ENCODE measurements at places on chromosomes 6 and 20. TPM values are rescaled to one million over a fixed set of nuclear protein-coding genes. Genes with fewer than 3 reads are reported as not detected.

The MUC22 gene
- total RNA-seq, result 2.9 TPM

DNA sequence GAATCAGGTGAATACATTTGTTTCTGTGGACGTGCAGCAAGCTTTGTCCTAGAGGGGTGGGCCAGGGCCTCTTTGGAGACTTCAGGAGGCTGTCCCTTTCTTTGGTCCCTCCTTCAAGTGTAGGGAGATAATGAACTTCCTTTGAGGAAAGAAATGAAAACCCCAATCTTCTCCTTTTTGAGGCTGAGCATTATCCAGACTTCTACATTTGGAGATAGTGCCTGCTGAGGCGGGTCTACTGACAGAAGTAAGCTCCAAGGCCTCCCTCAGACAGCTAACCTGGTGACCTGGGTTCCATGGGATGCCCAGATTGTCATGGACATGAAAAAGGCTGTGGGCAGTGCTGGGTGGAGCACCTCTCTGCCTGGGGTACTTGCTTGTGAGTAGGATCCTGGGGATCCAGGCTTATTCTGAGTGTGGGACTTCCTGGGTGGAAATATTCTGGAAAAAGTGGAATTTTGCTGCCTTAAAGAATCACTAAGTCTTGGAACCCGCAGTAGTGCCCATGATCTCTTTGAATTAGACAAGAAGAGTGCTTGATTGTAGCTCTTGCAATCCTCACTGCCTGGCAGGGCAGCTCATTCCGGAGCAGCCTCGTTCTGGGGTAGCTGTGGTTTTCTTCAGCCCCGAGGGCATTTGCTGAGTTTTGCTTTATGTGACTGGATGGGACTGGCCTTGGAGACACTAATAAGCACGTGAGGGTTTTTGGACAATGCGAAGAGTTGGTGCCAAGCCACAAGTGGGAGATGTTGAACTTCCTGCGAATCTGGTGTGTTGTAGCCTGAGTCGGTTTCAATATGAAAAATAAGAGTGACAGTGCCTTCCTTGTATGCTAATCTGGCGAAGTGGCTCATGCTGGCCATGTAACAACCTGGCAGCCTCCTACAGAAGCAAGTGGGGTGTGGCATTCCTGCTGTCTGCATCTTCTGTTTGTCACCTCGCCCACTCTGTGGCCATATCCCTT, 28.1 kb downstream of the SNRNP48 start:
- DNase-seq, result no peak

- no peak for DNase-seq
Measured at GRCh38 chr6:6678185-6678671, 89.7 kb downstream of the LY86 start.

The HRH3 gene
- total RNA-seq, result not detected

The MATN4 gene
- not detected for total RNA-seq

GRCh38 chr6:92180090-92180489, 1239.3 kb downstream of the EPHA7 start:
- DNase-seq, result no peak

- no peak for DNase-seq
Measured at GRCh38 chr6:30730601-30731435, 10.7 kb downstream of the TUBB start.

The BTN1A1 gene
- not detected for total RNA-seq

The ALDH8A1 gene
- total RNA-seq, result not detected

GRCh38 chr20:13684566-13685222, 46.0 kb upstream of the TASP1 start:
- DNase-seq, result no peak

DNA sequence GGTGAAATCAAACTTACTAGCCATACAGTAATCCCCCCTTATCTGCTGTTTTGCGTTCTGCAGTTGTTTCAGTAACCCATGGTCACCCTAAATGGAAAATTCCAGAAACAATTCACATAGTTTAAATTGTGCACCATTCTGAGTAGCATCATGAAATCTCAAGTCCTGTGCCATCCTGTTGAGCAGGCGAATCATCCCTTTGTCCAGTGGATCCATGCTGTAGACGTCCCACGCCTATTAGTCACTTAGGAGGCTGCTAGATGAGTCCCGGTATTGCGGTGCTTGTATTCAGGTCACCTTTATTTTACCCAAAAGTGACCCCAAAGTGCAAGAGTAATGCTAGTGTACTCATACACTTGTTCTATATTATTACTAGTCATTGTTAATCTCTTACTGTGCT, 46.4 kb downstream of the HECA start:
- DNase-seq, result no peak

DNA sequence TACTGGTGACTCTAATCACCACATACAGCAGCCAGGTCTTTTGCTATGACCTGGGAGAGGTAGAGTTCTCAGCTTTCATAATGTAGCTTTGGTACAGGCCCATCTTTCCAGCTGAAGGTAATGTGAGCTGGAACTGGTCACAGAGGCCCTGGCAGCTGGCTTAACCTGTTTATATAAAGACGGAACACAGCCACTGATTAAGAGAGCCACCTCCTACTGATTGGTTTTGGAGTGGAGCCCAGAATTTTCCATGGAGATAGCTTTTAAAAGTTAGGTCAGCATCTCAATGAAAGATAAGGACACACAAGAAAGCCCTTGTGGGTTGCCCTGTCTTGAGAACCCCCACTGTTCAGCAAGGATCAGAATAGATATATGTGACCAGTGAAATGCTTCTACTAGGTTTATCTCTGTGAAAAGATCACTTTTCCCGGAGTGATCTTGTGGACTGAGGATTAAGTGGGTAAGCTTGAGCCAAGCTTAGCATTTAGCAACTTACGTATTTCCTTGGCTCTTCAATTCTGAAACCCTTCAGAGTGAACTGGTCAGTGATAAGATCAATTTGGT, 213.7 kb upstream of the CITED2 start:
- DNase-seq, result no peak

DNA sequence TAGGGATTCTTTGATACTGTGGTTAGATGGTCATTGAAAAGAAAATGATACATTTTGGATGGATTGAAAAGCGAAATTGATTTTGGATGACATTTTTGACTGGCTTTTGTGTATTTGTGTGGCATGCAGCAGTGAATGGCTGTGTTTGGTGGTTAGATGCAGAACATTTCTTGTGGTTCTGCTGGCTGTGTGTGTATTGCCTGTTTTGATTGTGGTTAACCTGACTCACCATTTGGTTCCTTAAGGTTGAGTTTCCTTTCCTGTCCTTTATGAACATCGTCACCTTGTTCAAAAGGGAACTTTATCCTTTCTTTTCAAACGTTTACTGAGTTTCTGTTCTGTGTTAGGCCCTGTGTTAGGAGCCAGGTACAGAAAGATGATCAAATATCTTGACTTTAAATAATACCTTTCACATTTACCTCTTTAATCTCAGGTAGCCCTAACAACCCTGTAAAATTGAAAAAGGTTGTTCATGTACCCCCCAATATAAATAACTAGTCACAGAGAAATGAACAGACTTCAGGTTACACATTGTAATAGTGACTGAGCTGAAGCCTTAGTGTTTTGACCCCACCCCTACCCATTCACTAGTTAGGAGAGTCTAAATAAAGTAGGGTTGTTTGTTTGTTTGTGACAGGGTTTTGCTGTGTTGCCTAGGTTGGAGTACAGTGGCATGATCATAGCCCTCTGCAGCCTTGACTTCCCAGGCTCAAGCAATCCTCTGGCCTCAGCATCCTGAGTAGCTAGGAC, 23.8 kb downstream of the ANKS1A start:
- DNase-seq, result no peak

DNA sequence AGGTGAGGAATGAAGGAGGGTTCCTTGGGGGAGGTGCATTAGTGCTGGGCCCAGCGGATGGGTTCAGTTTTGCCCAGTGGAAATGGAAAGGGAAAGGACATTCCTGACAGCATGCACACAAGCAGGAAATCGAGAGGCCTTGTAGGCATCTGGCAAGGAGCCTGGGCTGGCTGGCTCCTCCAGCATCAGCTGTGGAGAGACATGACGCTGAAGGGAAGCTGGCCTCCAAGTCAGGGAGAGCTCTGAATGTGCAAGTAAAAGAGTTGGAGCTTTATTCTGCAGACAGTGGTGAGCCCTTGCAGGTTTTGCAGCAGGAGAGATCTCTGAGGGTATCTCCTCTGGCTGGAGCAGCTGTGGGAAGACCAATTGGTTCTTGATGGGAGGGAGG, 154.3 kb downstream of the MRPL14 start:
- DNase-seq, result no peak

The PCED1A gene
- 22.1 TPM for total RNA-seq

- DNase-seq, result no peak
Measured at GRCh38 chr6:136508725-136509392, 41.4 kb downstream of the MAP7 start.

- DNase-seq, result no peak
Measured at GRCh38 chr6:93964321-93964720, 545.0 kb upstream of the EPHA7 start.

The WFDC12 gene
- 4.4 TPM for total RNA-seq

- DNase-seq, result no peak
Measured at GRCh38 chr6:144477856-144478255, 192.7 kb downstream of the UTRN start.

DNA sequence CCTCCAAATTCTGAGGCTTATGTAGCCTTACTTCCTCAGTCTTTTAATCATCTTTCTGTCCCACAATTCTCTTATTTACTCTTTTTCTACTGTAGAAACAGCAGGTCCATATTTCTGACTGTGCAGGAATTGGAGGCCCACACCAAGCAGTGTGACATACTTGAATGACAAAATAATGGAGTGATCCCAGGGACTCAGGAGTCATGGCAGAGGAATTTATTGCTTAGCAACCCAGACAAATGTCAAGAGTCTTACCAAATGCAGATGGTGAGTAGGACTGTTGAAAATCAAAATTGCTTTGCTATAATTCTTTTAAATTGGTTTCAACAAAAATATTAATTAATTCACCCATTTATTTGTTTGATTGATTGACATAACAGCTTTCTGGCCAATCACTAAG, 59.9 kb downstream of the HTR1B start:
- DNase-seq, result no peak

- no peak for DNase-seq
Measured at GRCh38 chr6:141464490-141464889, 668.2 kb upstream of the GJE1 start.

The ZC2HC1B gene
- not detected for total RNA-seq

GRCh38 chr6:157029980-157030690, 253.0 kb downstream of the ARID1B start:
- no peak for DNase-seq

The LY6G6F gene
- not detected for total RNA-seq

The RFX6 gene
- not detected for total RNA-seq

GRCh38 chr6:150915131-150915879, 49.8 kb downstream of the MTHFD1L start:
- DNase-seq, result no peak

The LYRM2 gene
- 14.5 TPM for total RNA-seq

The HLA-DPB1 gene
- 94.8 TPM for total RNA-seq

The SH3BGRL2 gene
- 38.3 TPM for total RNA-seq

DNA sequence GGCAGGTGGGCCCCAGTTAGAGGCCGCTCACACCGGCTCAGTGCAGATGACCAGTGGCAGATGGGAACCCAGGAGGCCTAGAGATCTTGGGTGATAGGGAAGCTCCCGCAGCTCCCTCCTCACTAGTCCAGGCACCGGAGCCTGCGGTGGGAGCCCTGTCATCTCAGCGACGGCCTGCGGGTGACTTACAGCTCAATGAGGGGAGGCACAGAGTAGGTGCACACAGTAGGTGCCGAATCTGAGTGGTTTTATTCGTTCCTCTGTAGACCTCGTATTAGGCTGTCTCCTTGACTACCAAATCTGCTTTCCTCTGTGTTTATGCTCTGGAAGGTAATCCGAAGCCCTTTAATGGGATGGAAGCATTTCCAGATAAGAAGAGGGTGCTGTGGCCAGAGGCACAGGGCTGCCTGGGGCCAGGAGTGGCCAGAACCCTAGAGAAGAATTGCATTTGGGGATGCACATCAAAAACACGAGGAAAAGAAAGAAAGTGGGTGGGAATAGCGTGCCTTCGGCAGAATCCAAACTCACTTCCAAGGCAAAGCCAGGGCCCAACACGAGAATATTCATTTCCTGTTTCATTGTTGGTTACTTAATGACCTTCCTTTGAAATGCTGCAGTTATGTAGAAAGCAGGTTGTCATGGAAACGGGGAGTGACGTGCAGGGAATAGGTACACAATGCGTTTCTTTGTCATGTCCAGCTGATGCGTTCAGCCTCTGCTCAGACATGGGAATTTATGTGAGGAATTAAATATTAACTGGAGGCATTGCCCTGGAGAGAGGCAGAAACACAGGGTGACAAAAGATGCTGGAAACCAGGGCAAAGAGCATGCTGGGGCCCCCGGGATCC, 24.7 kb downstream of the MYT1 start:
- no peak for DNase-seq

GRCh38 chr6:119453242-119454200, 104.0 kb upstream of the MAN1A1 start:
- DNase-seq, result no peak

DNA sequence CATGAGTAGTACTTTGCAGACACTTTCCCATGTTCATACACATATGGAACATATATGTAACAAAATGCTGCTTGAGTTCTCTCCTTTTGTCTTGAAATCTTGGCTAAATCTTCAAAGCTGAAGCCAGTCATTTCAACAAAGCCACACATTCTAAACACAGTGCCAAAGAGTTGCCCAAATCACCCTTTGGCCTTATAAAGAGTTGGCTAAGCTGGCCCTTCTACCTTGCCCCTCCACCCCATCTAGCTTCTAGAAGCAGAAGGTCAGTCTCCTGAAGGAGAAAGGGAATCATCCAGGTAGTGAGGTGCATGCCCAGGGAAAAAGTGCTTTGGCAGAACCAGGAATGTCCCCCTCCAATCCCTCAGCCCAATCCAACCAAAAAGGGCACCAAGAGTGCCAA, 58.3 kb downstream of the ALDH8A1 start:
- no peak for DNase-seq

DNA sequence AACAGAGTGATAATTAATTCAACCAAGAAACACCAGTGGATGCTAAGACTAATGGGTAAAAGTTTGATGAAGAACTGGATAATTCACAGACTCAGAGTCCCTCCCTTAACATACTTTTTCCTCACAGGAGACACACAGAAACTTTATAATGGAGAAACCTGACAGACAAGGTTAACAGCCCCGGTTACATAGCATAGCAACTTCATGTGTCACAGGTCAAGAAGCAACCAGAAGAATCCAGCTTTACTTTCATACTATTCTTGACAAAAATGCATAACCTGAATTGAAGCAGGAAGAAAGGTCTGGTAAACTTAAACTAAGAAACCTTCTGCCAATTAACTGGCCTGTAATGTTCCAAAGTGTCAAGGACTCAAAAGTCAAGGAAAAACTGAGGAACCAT, 375.9 kb downstream of the RNF144B start:
- DNase-seq, result no peak

GRCh38 chr20:59603781-59604541, at the start of gene PHACTR3:
PHACTR3 (plus strand) TSS chr20:59604540; CDS start chr20:59605015, 475 bp downstream.
- DNase-seq, result no peak

DNA sequence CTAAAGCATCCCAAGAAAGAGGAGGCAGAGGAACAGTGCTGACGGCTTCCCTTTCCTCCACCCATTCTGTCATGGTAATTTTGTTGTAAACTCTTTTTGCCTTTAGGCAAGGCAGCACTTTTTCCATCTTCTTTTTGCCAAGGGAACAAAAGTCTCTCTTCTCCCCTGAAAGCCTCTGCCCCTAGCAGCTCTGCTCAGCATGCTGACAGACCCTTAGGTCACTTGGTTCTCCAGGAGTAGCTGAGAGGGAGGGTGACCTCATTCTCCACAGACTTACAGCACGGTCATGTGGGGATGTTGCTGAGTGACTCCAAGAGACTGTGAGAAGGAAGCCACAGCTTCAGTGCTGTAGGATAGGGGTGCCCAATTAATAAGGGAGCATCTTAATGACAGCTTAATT, 81.1 kb upstream of the RALGAPA2 start:
- no peak for DNase-seq
